ENCODE measurements at places on chromosomes 3 and 15.

- no peak for DNase-seq
These were observed 154.9 kb downstream of the KLHL25 start for GRCh38 chr15:85639752-85640381.

DNA sequence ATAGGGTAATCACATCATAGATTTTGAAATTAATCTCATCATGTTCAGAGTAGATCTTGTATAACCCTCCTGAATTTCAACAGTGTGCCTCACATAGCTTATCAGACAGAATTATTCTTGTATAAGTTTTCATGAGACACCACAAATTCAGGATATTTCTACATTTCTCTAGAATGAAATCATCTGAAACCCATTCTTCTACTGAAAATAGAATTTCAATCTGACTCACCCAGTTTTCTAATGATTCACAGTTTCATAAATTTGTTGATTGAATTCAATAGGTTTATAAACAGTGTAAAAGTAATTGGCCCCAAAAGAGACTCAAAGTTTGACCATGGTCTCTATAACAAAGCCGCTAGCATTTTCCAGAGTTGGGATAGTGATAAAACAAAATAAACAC lies 1082.6 kb upstream of the EPHA6 start:
- no peak for DNase-seq

- DNase-seq, result no peak
These were observed 200.8 kb upstream of the IL12A start for GRCh38 chr3:159787794-159788205.

- DNase-seq, result no peak
These were observed 6.6 kb downstream of the ACKR2 start for GRCh38 chr3:42815826-42816225.

- DNase-seq, result no peak
These were observed 110.8 kb downstream of the MBNL1 start for GRCh38 chr3:152379415-152380042.

- no peak for DNase-seq
These were observed 27.5 kb upstream of the CFAP161 start for GRCh38 chr15:81106560-81106959.

GRCh38 chr3:6120786-6121185 lies 740.1 kb upstream of the GRM7 start:
- no peak for DNase-seq

GRCh38 chr3:25441234-25441856 lies 13.3 kb downstream of the RARB start:
- DNase-seq, result no peak

DNA sequence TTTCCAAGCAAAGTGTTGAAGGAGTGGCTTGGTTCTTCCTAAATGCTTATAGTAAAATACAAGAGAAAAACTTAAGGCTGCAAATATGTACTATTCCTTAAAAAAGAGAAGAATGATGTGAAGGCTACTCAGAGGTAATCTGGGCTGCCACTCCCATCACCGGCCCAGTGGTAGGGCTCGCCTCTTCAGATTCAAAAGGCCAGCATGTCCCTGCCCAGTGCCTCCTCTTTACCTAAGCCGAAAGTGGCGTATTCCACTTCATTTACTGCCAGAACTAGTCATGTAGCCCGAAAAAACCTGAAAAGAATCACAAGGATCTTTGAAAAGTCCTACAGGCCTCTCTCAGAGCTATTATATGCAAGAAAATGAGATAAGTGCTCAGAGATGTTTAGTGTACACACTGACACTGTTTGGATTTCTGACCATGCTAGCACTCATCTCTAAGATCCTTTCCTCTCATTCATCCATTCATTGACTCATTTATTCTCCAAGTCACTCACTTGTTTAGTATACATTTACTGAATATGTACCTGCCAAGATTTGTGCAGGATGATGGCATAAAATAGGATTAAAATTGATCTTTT lies 373.3 kb upstream of the THBS1 start:
- no peak for DNase-seq

DNA sequence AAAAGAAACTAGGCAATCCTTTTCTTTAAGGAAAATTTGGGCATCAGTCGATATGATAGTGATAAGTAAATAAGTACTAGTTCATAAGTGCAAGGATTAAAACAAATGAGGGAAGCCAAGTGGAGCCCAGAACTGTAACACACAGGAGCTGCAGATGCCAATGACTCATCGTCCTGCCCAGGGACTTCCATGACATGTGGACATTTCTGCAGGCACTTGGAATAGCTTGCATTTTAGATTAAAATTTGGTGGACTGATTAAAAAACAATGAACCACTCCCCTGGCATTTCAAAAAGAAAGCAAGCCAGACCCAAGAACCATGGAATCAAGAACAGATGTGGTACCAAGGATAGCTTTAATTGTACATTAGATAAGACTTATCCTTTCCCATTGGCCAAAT lies 2.9 kb downstream of the SAMD7 start:
- DNase-seq, result no peak

DNA sequence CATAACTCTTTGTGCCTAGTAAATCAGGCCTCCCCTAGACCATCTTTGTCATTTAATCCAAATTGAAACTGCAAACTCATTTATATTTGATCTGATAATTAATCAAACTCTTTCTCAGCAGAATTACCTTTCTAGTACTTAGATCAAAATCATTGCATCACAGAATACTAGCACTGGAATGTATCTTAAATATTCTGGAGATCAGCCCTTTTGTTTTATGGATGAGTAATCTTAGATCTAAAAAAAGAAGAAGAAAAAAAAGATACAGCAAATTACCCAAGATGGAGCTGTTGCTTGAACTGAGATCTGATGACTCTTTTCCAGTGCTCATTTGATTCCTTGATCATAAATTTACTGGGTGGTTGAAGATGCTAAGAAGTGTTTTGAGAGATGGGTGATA lies 47.9 kb downstream of the NAALADL2 start:
- no peak for DNase-seq

- no peak for DNase-seq
These were observed 132.5 kb downstream of the DLG1 start for GRCh38 chr3:197165890-197166289.

GRCh38 chr3:95311272-95311671 lies 1248.4 kb downstream of the NSUN3 start:
- no peak for DNase-seq

DNA sequence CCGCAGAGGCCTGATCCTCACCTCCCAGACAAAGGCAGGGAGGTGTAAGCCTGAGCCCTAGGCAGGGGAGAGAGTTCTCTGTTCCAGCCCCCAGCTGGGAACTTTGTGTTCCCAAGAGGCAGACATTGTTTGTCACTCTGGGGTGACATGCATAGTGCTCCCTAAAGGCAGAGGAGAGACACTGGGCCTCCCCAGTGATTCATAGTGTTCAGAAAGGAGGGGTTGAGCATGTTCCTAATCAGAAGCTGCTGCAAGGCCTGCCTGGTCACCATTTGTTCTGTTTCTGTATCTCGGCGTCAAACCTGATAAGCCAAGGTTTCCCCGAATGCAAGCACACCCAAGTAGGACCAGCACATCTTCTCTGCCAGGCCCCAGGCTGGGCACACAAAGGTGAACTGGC lies 24.0 kb upstream of the SLC6A6 start:
- no peak for DNase-seq

GRCh38 chr15:35394416-35394815 lies 151.5 kb downstream of the DPH6 start:
- no peak for DNase-seq

GRCh38 chr15:75008221-75008625 lies 12.9 kb downstream of the SCAMP5 start:
- DNase-seq, result no peak

DNA sequence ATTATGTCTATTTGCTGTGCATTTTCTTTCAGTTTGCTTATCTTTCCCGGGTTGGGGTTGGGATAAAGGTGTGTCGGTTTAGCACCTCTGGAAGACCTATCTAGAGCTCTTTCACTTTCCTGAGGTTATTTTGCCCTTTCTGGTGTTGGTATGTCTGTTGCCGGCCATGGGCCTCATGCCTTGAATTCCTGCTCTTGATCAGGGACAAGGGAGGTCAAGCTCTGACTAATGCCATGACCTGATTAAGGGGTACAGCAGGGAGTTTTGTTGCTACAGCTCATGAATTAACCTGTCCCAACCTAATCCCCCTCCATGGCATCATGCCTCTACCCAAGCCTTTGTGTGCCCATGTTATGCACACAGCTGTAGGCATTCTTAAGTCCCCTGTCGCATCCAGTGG lies 70.5 kb upstream of the GOLGA6B start:
- DNase-seq, result no peak

- no peak for DNase-seq
These were observed 101.9 kb upstream of the RNU6-1 start for GRCh38 chr15:67941648-67942310.

DNA sequence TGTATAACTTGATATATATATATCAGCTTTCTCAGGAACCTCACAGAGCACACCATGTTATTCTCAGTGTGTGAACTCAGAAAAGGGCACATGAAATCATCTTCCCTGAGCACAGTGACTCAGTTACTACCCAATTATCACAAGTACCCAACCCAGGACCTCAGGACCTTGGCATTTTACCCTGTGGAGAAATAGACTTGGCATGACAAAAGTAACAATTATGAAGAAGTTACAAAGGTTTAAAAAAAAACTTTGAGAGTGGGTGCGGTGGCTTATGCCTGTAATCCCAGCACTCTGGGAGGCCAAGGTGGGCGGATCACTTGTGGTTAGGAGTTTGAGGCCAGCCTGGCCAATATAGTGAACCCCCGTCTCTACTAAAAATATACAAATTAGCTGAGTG lies 52.4 kb downstream of the ONECUT1 start:
- DNase-seq, result no peak

DNA sequence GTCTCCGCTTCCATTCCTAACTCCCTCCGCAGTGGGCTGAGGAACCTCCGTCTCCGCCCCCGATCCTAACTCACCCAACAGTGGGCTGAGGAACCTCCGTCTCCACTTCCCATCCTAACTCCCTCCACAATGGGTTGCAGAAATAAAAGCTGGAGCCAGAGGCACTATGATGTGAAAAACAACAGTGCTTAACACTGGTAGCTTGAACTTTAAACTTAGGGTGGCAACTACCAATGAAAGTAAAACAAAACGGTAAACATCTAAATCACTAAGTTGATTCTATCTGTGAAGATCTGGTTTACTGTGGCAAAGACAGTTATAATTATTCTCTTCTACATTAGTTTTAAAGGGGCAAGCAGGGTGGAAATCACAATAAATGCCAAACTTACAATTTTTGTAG lies 25.9 kb upstream of the GP5 start:
- DNase-seq, result no peak

DNA sequence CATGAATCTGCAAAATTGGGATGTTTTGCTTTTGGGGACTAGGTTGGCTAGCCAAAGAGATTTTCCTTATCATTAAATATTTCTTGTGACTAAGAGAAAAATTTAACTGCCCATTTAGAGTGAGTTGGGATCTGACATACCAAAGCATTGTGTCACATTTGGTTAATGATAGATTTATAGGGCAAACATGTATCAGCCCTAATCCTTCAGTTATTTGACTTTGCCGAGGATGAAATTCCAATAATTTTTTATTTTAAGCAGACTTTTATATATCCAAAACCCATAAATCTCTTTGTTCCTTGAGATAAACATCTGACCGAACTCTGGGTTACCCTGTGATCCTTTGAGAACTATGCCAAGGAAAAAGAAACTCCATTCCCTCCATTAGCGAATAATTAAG lies 218.9 kb downstream of the CDIN1 start:
- no peak for DNase-seq

DNA sequence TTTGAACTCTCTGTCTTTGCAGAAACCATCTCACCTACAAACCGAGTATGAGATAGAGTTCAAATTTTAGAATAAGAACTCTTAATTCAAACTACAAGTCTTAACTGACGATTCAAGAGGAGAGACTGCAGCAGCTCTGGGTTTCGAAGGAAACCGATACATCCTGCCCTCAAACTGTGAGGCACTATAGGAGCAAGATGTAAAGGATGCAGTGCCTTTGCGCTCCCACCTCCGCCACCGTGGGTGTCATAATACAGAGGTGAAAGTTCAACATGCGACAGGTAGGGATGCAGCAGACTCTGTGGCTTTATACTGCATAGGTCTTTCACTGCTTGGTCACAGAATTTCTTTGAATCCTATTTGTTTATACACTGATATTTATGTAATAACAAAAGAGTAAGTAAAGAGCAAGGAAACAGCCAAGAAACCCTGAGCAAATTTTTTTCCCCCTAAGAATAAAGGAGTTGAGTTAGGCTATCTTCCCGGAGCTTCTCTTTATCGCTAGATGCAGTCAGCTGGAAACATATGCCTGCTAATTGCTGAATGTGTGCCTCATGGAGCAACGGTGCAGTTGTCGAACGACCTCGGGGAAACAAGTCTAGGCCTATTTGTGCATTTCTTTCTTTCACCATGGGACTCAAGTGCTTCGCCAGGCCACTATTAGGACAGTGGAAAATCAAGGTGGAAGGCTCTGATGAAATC lies 1097.6 kb upstream of the CFAP20DC start:
- DNase-seq, result no peak

DNA sequence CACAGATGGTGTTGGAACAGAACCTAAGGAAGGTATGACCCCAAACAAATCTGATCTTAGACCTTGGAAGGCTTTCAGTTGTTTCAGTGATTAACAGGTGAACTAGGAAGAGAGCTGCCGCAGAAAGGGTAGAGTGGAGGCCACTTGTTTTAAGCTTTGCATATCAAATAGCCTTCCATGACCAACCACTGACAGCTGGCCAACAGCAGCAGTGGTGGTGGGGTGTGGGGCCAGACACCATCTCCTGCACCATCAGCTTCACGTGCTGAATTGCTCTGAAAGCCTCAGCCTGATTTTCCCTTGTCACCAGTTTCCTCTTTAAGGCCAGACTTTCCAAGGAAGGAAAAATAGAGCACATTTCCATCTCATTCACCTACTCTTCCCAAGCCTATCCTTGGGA lies 16.6 kb upstream of the OSBPL11 start:
- no peak for DNase-seq

- no peak for DNase-seq
These were observed at the start of gene GPR15 for GRCh38 chr3:98531622-98532274. GPR15 (plus strand) TSS chr3:98531978; CDS start chr3:98532034, 56 bp downstream.

DNA sequence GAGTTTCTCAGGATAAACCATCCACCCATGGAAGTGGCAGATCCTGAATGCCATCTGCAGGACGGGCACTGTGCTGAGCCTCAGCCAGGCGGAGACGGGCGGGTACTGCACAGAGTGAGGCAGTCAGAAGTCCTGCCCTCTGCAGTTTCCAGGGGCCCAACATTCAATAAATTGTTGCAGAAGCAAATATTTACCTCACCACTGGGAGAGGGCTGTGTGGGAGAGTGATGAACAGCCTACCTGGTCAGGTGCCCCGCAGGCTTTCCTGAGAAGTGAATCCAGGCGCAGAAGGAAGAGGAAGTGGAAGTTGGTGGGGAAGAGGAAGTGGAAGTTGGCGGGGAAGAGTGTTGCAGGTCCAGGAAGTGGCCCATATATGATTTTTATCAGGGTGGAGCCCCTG lies 100.8 kb downstream of the SLCO3A1 start:
- DNase-seq, result no peak

- DNase-seq, result no peak
These were observed 6.6 kb downstream of the PROK2 start for GRCh38 chr3:71778353-71778752.

GRCh38 chr15:78872155-78872971 lies at the start of gene MORF4L1:
MORF4L1 (plus strand) TSS chr15:78872890; CDS start chr15:78873018, 128 bp downstream.
- DNase-seq, result peak; percentile 90

All from stimulated activated CD4-positive, alpha-beta T cell treated with anti-CD3 and anti-CD28 coated beads, Interleukin-1b, Interleukin-23, amount 100 ng/mL, for 1 hour (primary cell).